ENCODE measurements at places on chromosomes 12 and 14. TPM values are rescaled to one million over a fixed set of nuclear protein-coding genes. Genes with fewer than 3 reads are reported as not detected.

DNA sequence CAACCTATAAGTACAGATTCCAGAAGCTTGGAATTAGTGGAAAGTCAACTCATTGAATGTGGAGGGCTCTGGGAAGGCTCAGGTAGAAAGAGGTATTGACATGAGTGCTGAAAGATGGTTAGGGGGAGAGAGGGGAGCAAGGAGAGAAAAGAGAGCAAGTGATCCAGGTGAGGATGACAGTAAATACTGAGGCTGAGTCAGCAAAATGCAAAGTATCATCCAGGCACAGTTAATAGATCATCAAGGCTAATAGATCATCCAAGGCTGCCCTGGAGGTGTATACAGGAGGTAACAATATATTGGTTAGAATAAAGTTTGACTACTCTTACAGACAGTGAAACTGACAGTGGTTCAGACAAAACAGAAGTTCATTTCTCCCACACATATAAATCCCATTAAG lies 100.5 kb downstream of the TBX5 start:
- DNase-seq = no peak

FIGNL2 gene
- total RNA-seq = 0.91 TPM

DNA sequence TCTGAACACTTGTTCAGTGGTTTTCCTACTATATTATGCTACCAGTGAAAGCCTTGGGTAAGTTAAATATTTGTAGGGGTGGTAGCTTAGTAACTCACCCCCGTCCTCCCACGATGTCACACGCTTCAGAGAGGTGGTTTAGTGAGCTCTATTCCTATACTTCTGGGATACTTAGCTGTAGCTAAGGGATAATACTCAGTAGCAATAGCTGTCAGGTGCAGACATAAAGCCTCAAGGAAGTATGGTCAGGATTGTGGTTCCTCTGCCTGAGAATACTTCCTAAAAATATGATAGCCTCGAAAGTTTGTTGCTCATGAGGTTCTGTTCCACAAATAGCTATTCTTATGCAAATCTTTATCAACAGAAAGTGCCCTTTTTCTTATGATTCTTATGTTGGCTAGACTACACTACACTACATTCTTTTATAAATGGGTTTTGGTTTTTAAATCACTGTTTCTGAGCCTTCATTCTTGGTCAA lies 11.9 kb downstream of the DLST start:
- no peak for DNase-seq

DNA sequence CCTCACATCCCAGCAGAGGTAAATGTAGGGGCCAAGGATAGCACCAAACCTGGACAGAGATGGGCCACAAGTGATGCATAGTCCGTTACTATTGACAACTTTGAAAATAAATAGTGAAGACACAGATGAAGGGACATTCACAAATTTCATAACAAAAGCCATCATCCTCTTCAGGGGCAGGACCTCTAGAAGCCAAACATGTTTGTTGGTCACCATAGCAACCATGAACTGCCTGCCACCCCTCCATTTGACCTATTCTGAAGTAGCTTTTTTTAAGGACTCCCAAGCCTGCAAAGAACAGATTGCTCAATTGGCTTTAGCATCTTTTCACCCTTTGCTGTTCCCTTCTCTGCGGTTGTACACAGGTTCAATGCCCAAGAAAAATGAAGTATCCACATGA lies 35.7 kb upstream of the MDM1 start:
- no peak for DNase-seq

GDF11 gene
- 7.2 TPM for total RNA-seq

- no peak for DNase-seq
These were observed 111.2 kb upstream of the TMCC3 start for GRCh38 chr12:94761559-94761958.

DNA sequence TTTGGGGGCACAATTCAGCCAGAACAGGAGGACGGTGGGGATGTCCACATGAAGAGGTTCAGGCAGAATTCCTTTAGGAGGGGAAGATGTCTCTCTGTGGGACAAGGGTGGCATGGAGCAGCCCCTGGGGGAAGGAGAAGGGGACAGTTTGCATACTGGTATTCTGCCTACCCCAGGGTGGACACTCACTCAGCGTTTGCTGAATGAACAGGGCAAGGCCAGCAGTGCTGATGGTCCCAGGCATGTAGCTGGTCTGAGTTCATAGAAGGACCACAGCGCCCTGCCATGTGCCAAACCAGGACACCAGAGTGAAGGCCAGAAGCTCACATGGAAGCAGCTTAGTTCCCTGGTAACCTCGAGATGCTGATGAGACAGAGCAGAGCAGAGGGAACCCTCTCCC lies 5.4 kb downstream of the SERPINA5 start:
- no peak for DNase-seq

GRCh38 chr12:6635375-6635855 lies 344 bp downstream of the LPAR5 start:
- DNase-seq = no peak

DNA sequence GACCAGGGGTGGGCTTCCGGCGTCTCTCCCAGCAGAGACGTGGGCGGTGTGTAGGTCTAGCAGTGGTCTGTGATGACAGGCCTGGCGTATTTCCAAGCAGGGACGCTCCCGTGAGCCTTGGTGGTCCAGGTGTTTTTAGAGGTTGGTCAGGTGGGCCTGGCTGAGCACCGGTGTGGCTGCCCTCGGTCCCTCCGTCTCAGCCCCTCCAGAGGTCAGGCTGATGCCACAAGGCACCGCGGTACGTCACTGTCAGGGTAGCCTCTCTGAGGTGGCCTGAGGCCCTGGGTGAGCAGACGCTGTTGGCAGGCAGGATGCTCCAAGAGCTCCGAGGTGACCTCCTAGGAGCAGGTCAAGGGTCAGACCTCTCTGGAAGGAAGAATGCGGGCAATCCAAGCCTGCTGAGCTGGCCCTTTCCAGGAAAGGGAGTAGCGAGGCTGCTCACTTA lies 13.6 kb downstream of the MTA1 start:
- DNase-seq = no peak

GRCh38 chr14:61954306-61954705 lies 192.1 kb downstream of the SNAPC1 start:
- no peak for DNase-seq

DNA sequence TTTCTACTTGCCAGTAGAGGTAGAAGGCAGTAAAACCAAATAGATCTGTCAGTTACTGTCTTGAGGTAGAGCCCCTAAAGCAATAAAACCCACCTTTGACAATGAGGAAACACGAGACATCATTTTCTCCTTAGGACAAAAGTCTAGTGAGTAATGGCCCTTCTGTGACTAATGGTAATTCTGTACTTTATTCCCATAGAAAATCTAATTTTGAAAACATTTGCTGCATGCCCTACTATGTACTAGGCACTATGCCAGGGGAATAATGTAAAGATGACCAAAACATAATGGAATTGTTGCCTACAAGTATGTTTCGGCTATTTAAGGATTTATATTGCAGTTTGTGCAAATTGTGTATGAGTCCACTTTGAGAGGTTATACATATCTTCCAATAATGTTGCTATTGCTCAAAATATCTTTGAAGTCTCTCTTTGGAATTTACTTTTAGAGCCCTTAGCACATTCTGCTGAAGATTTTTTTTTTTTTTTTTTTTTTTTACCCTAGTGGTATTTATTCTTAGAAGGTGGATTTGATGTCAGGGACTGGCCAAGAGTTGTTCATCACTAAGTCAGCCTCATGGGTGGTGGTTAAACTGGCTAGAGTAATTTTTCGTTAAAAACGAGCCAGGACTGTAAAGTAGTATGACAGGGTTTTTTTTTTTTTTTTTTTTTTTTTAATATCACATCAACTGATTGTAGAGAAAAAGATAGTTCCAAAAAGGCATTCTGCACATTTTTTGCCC lies 109.7 kb downstream of the CRADD start:
- no peak for DNase-seq

STAT2 gene
- 158 TPM for total RNA-seq

DNA sequence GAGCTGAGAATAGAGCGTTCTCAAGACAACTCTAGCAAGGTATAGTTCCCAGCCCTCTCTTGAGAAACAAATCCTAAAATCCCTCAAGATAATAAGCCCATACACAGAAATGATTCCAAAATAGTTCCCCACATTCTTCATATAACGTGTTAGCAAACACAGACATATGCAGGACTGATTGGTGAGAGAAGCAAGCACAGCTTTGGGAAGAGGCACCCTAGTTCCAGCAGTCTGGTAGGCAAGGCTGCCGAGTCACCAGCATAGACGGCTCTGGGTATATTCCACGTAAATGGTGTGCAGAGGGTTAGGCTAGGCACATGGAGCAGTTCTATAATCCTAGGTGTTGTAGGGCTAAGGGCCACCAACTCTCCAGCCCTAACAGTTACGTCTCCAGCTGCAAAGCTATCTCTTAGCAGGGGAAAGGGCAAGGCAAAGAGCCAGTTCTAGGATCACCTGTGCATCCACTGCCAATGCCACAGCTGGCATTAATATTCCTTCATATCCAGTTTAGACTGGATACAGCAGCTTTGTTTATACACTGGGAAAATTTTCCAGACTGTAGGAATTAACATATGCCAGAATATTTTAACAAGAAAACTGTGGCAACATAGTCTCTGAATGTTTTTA lies 52.9 kb downstream of the SH2B3 start:
- peak; percentile 14 for DNase-seq

DNA sequence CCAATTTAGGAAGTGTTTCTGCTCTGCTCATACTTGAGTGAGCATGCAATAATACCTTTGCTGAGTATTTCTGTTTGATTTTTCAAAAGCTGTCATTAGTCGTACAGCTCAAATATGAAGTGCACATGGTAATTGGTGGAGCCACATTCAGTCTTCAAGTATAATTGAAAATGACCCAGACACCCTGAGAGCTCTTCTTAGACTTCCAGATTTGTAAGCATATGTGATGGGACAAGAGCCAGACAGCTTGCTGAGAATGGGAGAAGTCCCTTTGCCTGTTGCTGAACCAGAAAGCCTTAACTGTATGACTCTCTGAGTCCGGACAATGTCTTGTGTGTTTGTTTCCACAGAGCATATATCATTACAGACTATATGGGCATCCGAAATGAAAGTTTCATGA lies 307.3 kb downstream of the TMEM117 start:
- no peak for DNase-seq

DNA sequence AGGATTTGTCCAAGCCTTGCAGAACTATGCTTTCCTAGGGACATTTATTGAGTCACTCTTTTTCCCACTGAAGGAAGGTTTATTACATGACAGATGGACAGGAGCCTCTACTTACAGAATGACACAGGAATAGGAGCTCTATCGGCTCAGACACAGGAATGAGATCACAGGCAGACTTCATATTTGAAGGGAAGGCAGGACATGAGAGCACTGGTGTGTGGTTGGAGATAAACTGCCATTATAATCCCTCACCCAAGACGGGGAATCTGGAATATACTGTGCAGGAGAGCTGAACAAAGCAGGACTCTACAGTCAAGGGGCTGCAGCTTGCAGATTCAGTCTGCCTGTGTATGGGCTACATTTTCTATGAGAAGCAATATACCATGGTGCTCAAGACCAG lies 26.8 kb upstream of the IL22 start:
- DNase-seq = no peak

PTPRB gene
- total RNA-seq = 28.6 TPM

DCP1B gene
- 24.3 TPM for total RNA-seq

GRCh38 chr14:38047195-38047902 lies 160.4 kb upstream of the SSTR1 start:
- no peak for DNase-seq

- no peak for DNase-seq
These were observed 121.9 kb downstream of the SYT10 start for GRCh38 chr12:33317746-33318145.

TAS2R9 gene
- not detected for total RNA-seq

DNA sequence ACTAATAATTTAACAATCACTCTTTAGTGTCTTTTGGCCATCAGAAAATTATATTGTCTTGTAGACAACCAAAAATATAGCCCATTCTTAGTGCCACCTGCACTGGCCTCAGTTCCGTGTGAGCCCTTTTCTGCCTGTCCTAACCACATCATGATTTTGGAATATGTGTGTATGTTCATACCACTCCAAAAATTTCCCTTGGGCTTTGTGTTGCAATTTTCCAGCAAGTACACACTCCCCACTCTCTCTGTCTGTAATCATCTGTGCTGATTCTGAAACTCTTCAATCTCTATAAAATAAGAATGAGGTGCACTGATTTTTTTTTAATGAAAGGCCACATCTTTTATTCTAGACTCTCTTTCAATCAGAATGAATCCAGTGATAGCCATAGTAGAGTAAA lies 196.0 kb downstream of the PIK3C2G start:
- DNase-seq = no peak

GALNT9 gene
- 0.44 TPM for total RNA-seq

CIROP gene
- total RNA-seq = not detected

- DNase-seq = no peak
These were observed 88.3 kb downstream of the LRRK2 start for GRCh38 chr12:40312982-40313576.

DNA sequence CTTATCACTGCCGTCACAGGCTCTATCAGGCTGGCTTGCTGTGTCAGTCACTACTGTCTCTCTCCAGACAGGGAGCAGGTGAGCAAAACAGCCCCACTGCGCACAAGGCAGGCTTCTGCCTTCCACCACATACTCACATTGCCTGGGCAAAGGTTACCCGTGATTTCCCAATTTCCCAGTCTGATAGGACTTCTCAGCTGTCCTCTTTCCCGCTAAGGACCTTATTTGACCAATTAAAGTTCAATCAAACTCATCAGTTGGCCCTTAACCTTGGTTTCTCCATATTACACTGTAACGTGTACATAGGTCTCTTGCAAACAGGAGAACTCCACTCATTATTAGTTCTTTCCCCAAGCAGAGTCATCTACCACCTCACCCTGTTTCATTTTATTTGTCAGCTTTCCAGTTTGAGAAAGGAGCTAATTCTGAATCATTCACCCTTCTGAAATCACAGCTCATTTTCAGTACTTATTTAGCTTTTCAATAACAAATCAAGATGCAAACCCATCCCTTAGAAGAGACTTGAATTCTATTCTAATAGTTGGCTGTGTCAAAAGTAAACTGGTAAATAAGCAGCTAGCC lies 170.8 kb downstream of the ESR2 start:
- no peak for DNase-seq

DNA sequence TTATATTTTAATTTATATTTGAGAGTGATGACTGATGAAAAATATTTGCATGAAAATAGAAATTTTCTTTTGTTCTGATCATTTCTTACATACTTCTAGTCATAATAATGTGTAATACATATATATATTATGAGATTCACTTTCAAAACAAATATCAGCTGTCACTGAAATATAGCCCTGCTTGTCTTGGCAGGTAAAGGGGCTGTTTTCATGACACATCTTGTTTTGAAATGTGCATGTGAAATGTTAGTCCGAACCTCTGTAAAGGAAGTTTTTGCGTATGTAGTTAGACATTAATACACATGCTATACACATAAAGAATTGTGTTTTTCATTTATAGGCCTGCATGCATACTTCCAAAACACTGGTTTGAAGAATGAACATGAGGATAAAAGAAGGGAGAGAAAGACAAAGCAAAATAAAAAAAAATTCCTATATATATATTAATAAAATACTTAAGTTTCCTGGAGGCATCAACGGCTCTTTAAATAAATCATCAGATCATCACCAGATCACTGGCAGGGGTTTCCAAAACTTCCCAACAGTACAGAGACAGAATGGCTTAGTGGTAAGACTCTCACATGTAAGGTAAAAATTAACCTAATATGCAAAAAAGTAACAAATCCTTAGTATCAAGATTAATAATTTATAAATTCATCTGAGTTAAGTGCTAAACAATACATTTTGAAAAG lies 60.1 kb downstream of the SEL1L start:
- DNase-seq = no peak

CEBPE gene
- total RNA-seq = not detected

Measured in ureter (tissue), 1 donor.